Muscle of leg (tissue), 16 donors: ENCODE measurements at places on chromosomes 7 and 10. TPM values are rescaled to one million over a fixed set of nuclear protein-coding genes. Genes with fewer than 3 reads are reported as not detected.
A peak's percentile ranks its signal among the peaks of the same experiment; 100 is the strongest.

- H3K4me1 ChIP-seq, result peaks cover 14% of the 10 kb centered on the region
- H3K27me3 ChIP-seq, result peaks cover 52% of the 10 kb centered on the region
- DNase-seq, result peak; percentile 72
- H3K36me3 ChIP-seq, result no peaks in the 10 kb centered on the region
- H3K4me3 ChIP-seq, result peak overlapping the region; percentile 51
Observed at GRCh38 chr10:92690211-92690914, 608 bp downstream of the HHEX start.

DNA sequence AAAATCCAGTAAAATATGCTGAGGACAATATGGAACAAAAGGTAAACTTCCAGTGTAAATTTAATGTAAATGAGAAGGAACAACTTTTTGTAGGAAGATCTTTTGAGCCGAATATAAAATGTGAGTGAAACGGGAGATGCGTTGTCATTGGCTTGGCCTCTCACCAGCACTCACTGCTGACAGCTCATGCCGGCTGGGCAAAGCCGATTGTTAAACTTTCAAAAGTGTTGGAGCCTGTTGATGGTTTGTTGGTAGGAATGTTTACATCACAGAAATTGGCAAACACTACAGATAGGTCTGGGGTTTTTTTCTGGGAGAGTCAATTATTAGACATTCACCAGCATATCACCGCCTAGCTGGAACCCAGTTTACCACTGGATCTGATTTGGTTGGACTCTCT is 6.1 kb downstream of the PSTK start:
- H3K27ac ChIP-seq, result no peak overlapping the region
- H3K4me1 ChIP-seq, result no peaks in the 10 kb centered on the region
- no peak for DNase-seq
- no peaks in the 10 kb centered on the region for H3K27me3 ChIP-seq
- no peak overlapping the region for H3K4me3 ChIP-seq

DNA sequence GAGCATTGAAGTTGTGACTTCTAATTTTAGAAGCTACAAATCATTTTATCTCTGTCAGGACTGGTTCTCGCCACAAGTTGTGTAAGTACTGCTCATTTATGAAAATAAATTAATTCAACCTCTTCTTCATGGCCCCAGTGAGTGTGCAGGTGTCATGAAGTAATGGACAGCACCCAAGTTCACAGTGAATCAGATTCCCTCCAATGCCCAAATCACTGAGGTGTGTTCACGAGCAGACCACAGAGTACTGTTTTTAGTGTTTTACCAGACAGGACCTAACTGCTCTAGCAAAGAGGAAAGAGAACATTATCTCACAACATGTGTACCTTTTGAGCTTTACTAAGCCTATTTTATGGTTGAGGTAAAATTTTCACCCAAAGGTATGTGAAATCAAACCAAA is 980.0 kb downstream of the CNTNAP2 start:
- H3K4me1 ChIP-seq, result no peaks in the 10 kb centered on the region
- H3K27ac ChIP-seq, result no peak overlapping the region
- no peak for DNase-seq
- no peaks in the 10 kb centered on the region for H3K36me3 ChIP-seq
- H3K4me3 ChIP-seq, result no peak overlapping the region

DNA sequence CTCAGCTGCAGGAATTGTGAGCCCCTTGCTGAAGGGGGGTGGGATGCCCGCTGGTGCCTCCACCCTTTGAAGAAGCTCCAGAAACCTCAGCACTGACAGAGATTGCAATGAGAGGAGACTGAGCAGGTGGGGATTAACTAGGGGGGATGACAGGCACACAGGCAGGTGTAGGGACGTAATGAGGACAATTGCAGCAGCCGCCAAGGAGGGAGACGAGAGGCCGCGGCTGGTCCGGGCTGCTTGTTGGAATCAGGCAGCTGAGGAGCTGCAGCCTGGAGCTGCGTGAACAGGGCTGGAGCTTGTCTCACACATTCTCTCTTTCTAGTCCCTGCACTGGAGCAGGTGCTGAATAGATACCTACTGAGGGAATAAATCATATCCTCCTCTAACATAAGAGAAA is 122.0 kb upstream of the TCERG1L start:
- H3K36me3 ChIP-seq, result no peaks in the 10 kb centered on the region
- no peak overlapping the region for H3K4me3 ChIP-seq
- peaks cover 39% of the 10 kb centered on the region for H3K27me3 ChIP-seq
- no peak overlapping the region for H3K27ac ChIP-seq

- no peak for DNase-seq
- H3K27ac ChIP-seq, result peak overlapping the region; percentile 20
- H3K4me1 ChIP-seq, result peaks cover 5% of the 10 kb centered on the region
- H3K27me3 ChIP-seq, result no peaks in the 10 kb centered on the region
- no peak overlapping the region for H3K4me3 ChIP-seq
- H3K36me3 ChIP-seq, result no peaks in the 10 kb centered on the region
Observed at GRCh38 chr10:69043931-69044531, 43.9 kb upstream of the SRGN start.

- no peaks in the 10 kb centered on the region for H3K4me1 ChIP-seq
- no peak overlapping the region for H3K27ac ChIP-seq
- H3K4me3 ChIP-seq, result no peak overlapping the region
- H3K36me3 ChIP-seq, result no peaks in the 10 kb centered on the region
- no peak for DNase-seq
- no peaks in the 10 kb centered on the region for H3K27me3 ChIP-seq
Observed at GRCh38 chr7:140901941-140902302, 22.8 kb downstream of the BRAF start.

GRCh38 chr10:80945264-80945880 is 407.7 kb downstream of the SH2D4B start:
- H3K4me3 ChIP-seq, result no peak overlapping the region
- peak; percentile 63 for DNase-seq
- H3K36me3 ChIP-seq, result no peaks in the 10 kb centered on the region
- H3K27me3 ChIP-seq, result no peaks in the 10 kb centered on the region
- no peak overlapping the region for H3K27ac ChIP-seq

- no peak overlapping the region for H3K27ac ChIP-seq
- H3K36me3 ChIP-seq, result peaks cover 46% of the 10 kb centered on the region
- H3K4me1 ChIP-seq, result no peaks in the 10 kb centered on the region
- no peak for DNase-seq
Observed at GRCh38 chr7:158941821-158942605, 85.7 kb downstream of the DYNC2I1 start.

DNA sequence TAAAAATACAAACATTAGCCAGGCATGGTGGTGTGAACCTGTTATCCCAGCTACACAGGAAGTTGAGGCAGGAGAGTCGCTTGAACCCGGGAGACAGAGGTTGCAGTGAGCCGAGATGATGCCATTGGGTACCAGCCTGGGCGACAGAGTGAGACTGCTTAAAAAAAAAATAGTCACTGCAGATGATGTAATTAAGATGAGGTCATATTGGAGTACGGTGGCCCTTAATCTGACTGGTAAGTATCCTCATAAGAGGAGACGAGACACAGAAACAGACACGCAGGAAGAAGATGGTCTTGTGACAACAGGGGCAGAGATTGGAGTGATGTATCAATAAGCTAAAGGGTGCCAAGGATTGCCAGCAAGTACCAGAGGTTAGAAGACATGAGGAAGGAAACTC is 156.0 kb downstream of the FAM107B start:
- H3K4me3 ChIP-seq, result no peak overlapping the region
- no peak overlapping the region for H3K27ac ChIP-seq
- H3K4me1 ChIP-seq, result peaks cover 5% of the 10 kb centered on the region
- DNase-seq, result no peak
- H3K27me3 ChIP-seq, result peaks cover 7% of the 10 kb centered on the region

DNA sequence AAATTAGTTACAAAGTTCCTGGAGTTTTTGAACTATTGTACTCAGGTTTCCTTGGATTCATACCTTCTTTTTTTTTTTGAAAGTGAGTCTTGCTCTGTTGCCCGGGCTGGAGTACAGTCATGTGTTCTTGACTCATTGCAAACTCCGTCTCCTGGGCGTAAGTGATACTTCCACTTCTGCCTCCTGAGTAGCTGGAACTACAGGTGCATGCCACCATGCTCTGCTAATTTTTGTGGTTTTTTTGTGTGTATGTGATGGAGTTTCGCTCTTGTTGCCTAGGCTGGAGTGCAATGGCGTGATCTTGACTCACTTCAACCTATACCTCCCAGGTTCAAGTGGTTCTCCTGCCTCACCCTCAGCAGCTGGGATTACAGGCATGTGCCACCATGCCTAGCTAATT is 22.3 kb downstream of the MCM10 start:
- DNase-seq, result no peak
- H3K27ac ChIP-seq, result no peak overlapping the region
- H3K4me1 ChIP-seq, result no peaks in the 10 kb centered on the region
- H3K27me3 ChIP-seq, result no peaks in the 10 kb centered on the region
- H3K4me3 ChIP-seq, result no peak overlapping the region

DNA sequence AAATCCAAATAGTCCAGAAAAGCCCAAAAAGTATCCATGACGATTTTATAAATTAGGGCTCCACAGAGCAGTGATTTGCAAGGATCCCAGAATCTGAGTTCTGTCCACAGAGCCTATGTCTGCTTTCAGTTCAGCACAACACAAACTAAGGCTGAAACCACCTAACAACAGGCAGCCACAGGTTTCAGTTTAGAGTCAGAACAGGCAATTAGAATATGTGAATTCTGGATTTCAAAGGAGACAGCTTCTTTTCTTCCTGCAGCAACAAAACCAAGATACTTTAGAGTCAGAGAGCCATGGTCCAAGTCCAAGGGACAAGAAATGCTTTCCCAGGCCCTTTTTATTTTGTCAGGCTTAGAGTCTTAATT is 23.6 kb downstream of the IFIT3 start:
- peak; percentile 59 for DNase-seq
- H3K27ac ChIP-seq, result peak overlapping the region; percentile 93
- H3K4me3 ChIP-seq, result no peak overlapping the region
- no peaks in the 10 kb centered on the region for H3K27me3 ChIP-seq

DNA sequence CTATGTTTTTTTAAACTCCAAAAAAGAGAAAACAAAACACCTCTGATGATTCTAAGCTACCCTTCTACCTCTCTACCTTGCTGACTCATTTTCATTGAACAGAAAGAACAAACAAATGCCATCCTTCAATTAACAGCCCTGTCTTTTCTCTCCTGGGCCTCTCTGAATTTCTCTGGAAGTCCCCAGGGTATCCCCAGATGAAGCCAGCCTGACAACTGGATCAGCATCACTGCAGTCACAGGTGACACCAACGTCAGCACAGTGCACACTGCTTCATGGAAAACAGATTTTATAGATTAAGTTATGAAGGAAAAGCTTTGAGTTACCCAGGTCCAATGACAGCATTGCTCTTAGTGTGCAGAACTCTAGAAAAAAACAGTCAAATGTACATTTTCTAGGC is 5.7 kb downstream of the HUS1 start:
- no peak for DNase-seq
- H3K4me3 ChIP-seq, result no peak overlapping the region
- no peak overlapping the region for H3K27ac ChIP-seq
- H3K4me1 ChIP-seq, result peaks cover 7% of the 10 kb centered on the region
- no peaks in the 10 kb centered on the region for H3K27me3 ChIP-seq

DNA sequence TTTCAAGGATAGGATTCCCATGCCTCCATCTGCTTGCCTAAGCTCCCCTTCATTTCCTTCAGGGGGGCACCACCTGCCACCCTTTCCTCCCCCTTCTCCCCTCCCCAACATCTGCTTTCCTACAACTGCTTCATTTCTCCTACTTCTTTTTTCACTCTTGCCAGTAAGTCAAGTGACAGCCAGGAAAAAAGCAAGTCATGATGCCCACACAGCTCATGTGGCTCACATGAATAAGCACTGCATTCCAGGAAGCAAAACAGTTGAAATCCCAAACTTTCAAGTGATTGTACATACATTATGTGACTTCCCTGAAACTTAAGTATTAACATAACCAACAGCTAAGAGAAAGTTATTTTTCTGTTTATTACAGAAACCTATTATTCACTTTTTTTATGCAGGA is 78.6 kb downstream of the TNS3 start:
- H3K4me1 ChIP-seq, result peaks cover 80% of the 10 kb centered on the region
- peaks cover 2% of the 10 kb centered on the region for H3K36me3 ChIP-seq
- peak; percentile 83 for DNase-seq
- H3K4me3 ChIP-seq, result no peak overlapping the region
- no peaks in the 10 kb centered on the region for H3K27me3 ChIP-seq

DNA sequence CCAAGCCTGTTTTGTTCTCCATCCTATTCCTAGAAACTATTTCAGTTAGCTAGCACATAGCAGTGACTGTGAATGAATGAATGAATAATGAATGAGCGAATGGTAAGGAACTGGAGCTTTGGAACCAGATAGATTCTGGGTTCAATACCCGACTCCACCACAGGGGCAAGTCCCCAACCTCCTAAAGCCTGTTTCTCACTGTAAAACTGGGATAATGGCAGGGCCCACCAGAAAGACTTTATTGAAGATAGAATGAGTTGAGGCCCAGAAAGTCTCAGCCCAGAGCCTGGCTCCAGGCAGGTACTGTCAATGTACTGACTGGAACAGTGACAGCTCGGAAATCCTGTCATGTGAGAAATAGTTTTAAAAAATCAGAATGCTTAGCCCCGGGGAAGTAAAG is 1.1 kb upstream of the CDH23 start:
- no peaks in the 10 kb centered on the region for H3K36me3 ChIP-seq
- H3K4me3 ChIP-seq, result no peak overlapping the region
- H3K27ac ChIP-seq, result no peak overlapping the region
- peaks cover 18% of the 10 kb centered on the region for H3K4me1 ChIP-seq

DNA sequence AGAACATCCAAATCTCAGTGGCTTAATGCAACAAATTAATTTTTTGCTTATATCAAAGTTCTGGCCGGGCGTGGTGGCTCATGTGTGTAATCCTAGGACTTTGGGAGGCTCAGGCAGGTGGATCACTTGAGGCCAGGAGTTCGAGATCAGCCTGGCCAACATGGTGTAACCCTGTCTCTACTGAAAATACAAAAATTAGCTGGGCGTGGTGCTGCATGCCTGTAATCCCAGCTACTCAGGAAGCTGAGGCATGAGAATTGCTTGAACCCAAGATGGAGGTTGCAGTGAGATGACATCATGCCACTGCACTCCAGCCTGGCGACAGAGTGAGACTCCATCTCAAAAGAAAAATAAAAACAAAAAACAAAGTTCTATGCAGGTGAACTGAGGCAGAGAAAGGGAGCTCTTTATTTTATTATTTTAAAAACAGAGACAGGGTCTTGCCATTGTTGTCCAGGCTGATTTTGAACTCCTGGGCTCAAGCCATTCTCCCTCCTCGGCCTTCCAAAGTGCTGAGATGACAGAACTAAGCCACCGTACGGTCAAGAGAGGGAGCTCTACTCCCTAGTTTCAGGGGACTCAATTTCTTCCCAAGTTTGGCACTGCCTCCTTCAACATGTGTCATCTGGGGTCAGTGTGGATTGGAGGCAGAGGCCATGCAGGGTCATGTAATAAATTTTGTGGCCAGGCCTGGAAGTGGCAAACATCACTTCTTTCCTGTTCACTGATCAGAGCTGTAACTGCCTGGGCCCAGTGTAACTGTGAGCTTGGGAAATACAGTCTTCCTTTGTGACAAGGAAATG is 2.4 kb downstream of the ADCK2 start:
- H3K4me1 ChIP-seq, result peaks cover 18% of the 10 kb centered on the region
- DNase-seq, result peak; percentile 69
- H3K27me3 ChIP-seq, result no peaks in the 10 kb centered on the region
- no peak overlapping the region for H3K4me3 ChIP-seq
- H3K36me3 ChIP-seq, result peaks cover 18% of the 10 kb centered on the region

GRCh38 chr10:22444219-22444788 is 99.0 kb downstream of the SPAG6 start:
- no peak overlapping the region for H3K4me3 ChIP-seq
- no peak overlapping the region for H3K27ac ChIP-seq
- no peak for DNase-seq
- H3K36me3 ChIP-seq, result no peaks in the 10 kb centered on the region
- peaks cover 3% of the 10 kb centered on the region for H3K27me3 ChIP-seq
- H3K4me1 ChIP-seq, result no peaks in the 10 kb centered on the region

Gene CPN1
- 0.09 TPM for total RNA-seq

Gene BAZ1B
- total RNA-seq, result 41.9 TPM

Gene SRRM3
- 0.31 TPM for total RNA-seq

Gene CPVL
- total RNA-seq, result 24.8 TPM

Gene ITPRID1
- total RNA-seq, result 0.44 TPM

Gene ANKRD2
- 27.6 TPM for total RNA-seq

Gene GNGT1
- total RNA-seq, result not detected

Gene ATOH7
- total RNA-seq, result 0.13 TPM
